ENCODE measurements at places on chromosomes 12 and 14.

DNA sequence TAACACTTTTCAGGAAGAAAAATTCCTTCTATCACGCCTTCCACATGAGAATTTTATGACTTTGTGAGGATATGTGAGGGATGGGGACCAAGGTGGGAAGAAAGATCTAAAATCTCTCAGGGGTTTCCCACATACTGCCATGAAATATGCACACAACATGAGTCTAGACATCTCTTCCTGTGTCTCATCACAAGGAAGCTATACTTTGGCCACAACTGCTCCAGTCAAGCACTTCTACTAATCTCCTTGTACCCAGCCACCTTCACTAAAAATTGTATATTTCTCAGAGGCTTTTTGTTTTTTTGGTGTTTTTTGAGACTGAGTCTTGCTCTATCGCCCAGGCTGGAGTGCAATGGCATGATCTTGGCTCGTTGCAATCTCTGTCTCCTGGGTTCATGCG is 3.2 kb downstream of the OSBPL8 start:
- H3K27me3 ChIP-seq: no peaks in the 10 kb centered on the region
- H3K4me3 ChIP-seq: no peak overlapping the region
- no peak for DNase-seq
- no peaks in the 10 kb centered on the region for H3K36me3 ChIP-seq
- H3K4me1 ChIP-seq: peaks cover 4% of the 10 kb centered on the region

DNA sequence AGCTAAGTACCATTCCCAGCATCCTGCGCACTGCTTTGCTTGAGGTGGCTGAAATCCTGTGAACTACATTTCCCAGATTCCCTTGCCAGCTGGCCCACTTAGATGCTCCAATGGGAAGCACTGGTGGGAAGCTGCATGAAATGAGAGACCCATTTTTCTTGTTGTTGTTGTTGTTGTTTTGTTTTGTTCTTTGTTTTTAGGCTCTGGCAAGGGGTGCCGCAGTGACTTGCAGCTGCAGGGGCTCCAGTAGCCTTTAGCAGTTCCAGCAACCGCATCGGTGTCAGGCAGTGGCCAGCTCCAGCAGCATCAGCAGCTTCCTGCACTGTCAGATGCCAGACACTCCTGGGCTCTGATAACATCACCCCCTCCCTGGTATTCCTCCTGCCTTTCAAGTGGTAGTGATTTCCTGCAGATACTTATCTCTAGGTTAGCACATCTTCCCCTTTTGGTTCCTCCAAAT is 8.8 kb upstream of the EGLN3 start:
- no peaks in the 10 kb centered on the region for H3K27me3 ChIP-seq
- H3K4me3 ChIP-seq: no peak overlapping the region
- no peak overlapping the region for H3K27ac ChIP-seq
- H3K4me1 ChIP-seq: peaks cover 14% of the 10 kb centered on the region
- H3K36me3 ChIP-seq: no peaks in the 10 kb centered on the region
- DNase-seq: no peak

DNA sequence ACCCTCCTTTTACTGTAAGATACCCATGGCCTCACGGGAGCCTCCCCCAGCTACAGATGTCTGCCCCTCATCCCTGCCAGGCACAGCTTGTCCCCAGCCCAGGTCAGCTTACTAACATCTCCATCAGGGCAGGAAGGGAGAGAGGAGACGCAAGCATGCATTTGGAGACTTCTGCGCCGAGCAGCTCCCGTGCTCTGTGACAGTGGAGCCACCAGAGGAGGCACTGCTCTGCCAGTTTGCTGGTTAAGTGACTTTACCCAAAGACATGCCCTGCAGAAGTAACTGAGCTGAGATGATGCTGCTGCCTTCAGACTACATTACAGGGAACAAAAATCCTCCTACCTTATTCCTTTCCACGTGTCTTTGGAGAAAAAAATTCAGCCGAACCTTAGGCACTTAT is 133.4 kb downstream of the ESRRB start:
- no peaks in the 10 kb centered on the region for H3K4me1 ChIP-seq
- H3K4me3 ChIP-seq: no peak overlapping the region
- no peak for DNase-seq
- H3K36me3 ChIP-seq: no peaks in the 10 kb centered on the region
- H3K27me3 ChIP-seq: peaks cover 1% of the 10 kb centered on the region
- no peak overlapping the region for H3K27ac ChIP-seq

DNA sequence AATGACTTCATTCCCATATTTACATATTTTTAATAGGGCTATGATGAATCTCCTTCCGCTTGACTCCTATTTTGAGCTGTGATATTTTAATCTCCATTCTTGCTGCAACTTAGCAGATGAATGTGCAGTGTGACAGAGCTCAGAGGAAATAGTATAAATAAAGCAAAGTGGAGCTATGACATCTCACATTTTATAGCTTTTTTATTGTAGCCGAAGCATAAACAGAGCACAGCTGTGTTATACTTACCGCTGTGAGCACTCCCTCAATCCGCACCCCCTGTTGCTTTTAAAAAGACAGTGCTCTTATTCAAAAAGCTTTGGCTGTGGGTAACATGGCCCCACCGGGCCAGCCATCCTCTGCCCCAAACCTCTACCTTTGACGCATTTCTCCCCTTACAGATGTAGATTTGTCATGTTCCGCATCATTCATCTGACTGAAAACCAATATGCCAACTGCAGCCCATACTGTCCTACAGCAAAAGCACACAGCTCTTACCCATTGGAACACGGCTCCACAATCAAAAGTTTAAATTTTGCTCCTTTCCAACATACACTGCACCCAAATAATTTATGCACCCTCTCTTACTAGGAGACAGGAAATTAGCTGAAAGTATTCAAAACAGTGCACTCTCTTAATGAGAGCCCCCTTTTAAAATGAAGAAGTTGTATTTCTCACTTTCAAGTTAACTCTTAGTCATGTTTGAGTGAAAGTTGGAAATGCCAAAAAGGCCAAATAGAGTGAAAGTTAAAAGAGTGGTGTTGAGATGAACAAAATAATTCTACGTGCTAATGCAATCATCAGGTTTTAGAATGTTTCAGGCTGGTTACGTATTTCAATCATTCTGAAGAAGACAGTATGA is 429.3 kb upstream of the SOX5 start:
- H3K27me3 ChIP-seq: no peaks in the 10 kb centered on the region
- no peak overlapping the region for H3K4me3 ChIP-seq
- no peak overlapping the region for H3K27ac ChIP-seq
- H3K36me3 ChIP-seq: no peaks in the 10 kb centered on the region
- H3K4me1 ChIP-seq: peaks cover 9% of the 10 kb centered on the region

GRCh38 chr14:89563471-89563870 is 146.4 kb upstream of the FOXN3 start:
- no peak overlapping the region for H3K4me3 ChIP-seq
- DNase-seq: no peak
- H3K27ac ChIP-seq: no peak overlapping the region
- H3K27me3 ChIP-seq: no peaks in the 10 kb centered on the region

- H3K27me3 ChIP-seq: no peaks in the 10 kb centered on the region
- H3K36me3 ChIP-seq: no peaks in the 10 kb centered on the region
- peak overlapping the region; percentile 80 for H3K4me3 ChIP-seq
- DNase-seq: no peak
- peaks cover 33% of the 10 kb centered on the region for H3K4me1 ChIP-seq
These were observed 1.0 kb downstream of the DGKA start for GRCh38 chr12:55931780-55932550.

Measured in Caco-2 (cell line).